ENCODE measurements at places on chromosomes 16 and 17.

DNA sequence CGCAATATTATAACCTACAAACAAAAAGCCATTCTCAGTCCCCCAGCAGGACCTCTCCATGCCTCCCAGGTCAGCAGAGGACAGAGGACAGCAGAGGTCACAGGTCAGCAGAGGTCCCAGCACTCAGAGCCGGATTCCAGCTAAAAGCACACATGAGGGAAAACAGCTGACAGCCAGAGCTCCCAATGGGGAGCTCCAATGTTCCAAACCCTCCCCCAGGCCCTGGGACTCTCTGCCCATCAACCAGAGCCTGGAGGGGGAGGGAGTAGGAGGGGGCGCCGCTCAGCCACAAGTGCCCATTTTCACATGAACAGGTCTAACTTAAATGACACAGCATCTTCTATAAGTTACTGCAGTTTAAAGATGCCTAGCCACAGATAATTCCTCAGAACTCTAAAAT, 77.5 kb downstream of the ANKRD11 start:
- DNase-seq, result no peak

- DNase-seq, result no peak
Observed at GRCh38 chr17:38369124-38369886, 17.7 kb downstream of the SOCS7 start.

- no peak for DNase-seq
Observed at GRCh38 chr17:409308-409847, 56.8 kb upstream of the RPH3AL start.

DNA sequence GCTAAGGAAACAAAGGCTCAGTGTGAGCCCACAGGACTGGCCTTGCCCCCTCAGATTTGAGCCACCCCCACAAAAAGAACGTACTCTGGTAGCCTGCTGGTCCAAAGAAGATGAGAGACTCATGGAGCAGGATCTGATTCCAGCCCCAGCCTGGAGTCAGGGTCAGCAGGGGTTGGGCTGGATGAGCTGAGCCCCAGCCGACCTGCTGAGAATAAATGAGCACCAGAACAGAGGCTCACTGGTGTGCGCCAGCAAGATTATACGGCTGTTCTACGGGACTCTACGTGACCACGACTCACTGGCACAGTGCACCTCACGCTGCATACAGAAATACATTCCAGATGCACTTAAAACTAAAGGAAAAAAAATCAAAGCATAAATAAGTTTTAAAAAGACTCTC, 186.0 kb upstream of the RPL38 start:
- no peak for DNase-seq

- DNase-seq, result no peak
Observed at GRCh38 chr17:16123531-16123930, 91.8 kb downstream of the NCOR1 start.
